NCI-H1694 (cell line): ENCODE measurements at places on chromosomes 2 and 18.

GRCh38 chr2:98461498-98462049 is 16.9 kb downstream of the INPP4A start:
- DNase-seq: no peak

- no peak for DNase-seq
Measured at GRCh38 chr2:78532762-78533379, 492.6 kb upstream of the REG3G start.

GRCh38 chr2:148935791-148936190 is 60.8 kb downstream of the KIF5C start:
- DNase-seq: no peak

DNA sequence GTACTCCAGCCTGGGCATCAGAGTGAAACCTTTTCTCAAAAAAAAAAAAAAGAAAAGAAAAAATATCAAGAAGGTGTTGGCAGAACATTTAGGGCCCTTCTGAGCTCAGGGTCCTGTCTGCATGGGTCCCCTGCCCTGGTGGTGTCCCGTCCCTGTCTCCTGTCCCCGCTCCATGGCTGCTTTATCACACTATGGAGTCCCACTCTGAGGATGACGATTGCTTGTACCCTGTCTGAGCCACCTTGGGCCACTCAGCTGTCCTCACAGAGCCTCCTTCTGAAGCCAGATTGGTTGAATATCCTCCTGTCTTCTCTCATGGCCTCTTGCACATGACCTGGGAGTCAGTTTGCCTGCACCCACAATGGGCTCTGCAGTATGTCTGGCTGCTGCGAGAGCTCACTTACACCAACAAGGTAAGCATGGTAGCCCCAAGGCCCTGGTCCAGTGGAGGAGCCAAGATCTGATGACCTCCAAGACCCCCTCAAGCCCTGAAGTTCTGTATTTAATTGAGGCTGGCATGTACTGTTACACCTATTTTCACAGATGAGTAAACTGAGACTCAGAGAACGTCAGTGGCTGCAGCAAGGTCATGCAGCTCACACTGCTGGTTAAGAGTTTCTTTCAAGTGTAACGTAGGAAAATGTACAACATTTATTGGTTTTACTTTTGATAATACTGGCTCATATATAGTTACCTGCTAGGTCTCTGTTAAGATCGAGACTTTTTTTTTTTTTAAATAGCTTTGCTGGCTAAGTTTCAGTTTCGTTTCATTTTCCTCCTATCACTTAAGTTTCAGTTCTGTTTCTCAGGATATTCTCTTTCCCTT is 16.9 kb upstream of the ZCCHC2 start:
- DNase-seq: no peak

DNA sequence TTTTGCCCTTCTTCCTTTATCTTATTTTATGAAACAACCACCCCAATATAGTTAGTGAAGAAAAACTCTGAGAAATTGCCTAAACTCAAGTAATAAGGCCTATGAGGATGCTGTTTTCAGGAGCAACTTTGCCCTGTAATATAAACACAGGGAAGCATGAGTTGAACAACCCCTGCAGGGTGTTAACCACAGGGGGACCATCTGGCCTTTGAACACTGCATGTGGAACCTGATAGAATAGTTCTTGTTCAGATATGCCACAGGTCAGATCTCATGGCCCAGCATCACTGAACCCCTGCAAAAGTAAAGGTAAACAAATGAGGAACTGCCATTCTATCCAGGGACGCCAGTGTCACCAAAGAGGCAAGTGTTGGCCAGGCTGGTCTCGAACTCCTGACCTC is 82.6 kb downstream of the MAPK4 start:
- no peak for DNase-seq

GRCh38 chr2:148596018-148596417 is 48.5 kb upstream of the EPC2 start:
- no peak for DNase-seq

DNA sequence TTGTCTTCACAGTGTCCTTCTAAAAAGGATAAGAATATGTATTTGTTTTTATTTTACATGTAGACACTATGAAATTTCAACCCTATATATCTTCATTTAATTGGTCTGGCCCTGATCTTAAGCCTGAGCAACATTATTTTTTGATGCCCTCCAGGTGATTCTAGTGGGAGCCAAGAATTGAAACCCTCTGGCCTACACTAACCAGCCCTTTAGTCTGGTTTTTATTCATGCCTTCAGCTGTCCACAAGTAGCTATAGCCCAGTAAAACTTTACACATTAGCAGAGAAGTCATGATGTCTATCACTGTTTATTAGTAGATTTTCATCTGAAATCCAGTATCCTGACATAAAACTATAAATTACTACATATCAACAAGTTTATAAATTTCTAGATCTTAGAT is 52.7 kb upstream of the UBXN4 start:
- no peak for DNase-seq

DNA sequence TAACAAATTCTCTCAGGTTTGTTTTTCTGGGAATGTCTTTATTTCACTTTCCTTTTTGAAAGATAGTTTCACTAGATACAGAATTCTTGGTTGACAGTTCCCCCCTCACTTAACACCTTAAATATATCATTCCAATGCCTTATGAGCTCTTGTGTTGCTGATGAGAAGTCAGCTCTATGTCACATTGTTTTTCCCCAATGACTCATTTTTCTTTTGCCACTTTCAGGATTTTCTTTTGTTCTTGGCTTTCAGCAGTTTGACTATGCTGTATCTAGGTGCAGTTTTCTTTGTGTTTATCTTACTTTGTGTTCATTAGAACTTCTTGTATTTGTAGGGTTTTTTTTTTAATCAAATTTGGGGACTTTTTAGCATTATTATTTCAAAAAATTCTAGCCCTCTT is 5.6 kb upstream of the RALBP1 start:
- no peak for DNase-seq

- no peak for DNase-seq
Measured at GRCh38 chr2:84946204-84947009, 24.6 kb upstream of the KCMF1 start.

DNA sequence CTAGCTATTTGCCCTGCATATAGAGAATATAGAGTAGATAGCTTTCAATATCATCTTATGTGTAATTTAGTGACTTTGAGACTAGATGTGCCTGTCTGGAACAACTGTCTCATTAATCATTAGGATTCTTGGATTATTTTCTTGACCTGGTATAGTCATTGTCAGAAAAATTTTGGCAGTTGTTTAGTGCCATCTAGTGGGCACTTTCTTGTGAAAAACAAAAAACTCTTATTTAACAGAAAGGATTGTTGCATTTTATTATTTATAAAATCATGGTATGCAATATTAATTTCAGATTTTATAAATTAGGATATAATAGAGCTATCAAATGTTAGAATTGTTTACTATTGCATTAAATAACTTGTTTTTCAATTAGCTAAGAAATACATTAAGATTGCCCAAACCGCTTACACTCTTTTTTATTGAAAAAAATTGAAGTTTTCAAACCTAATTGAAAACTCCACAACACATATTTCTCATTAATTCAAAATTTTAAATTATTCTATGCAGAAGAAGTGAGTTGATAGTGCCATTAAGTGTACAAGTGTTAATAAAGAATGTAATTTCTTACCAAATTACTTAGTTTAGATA is 80.3 kb downstream of the DYNAP start:
- peak; percentile 14 for DNase-seq

DNA sequence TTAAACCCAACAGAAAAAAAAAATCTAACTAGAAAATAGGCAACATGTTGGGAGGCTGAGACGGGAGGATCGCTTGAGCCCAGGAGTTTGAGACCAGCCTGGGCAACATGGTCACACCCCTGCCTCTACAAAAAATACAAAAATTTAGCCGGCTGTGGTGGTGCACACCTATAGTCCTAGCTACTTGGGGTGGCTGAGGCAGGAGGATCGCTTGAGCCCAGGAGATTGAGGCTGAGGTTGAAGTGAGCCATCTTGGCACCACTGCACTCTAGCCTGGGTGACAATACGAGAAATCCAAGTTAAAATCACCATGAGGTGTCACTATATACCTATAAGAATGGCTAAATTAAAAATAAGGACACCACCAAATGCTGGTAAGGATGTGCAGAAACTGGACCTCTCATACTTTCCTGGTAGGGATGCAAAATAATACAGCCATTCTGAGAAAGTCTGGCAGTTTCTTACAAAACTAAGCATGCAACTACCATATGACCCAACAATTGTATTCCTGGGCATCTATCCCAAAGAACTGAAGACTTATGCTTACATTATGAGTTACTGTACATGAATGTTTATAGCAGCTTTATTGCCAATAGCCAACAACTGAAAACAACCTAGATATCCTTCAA is 2.2 kb downstream of the SEPTIN10 start:
- DNase-seq: no peak

- DNase-seq: no peak
Measured at GRCh38 chr2:228092056-228092455, 89.4 kb downstream of the SPHKAP start.

DNA sequence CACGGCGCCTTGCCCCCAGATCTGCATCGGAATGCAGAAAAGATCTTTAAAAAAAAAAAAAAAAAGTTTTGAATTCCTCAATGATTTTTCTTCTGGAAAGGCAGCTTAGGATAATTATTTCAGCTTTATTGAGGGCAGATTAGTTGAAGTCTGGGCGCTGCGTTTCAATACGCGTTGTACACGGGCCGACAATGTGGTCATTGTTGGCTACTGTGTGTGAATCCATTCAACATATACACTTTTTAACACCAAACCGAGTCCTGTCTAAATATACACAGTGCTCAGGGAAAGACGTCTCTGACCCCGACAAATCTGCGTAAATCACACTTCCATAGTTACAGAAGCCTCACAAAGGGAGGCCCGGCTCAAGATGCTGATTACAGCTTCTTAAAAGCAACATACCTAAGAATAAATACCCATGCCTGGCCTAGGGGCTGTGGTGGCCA is 1.4 kb upstream of the SIX3 start:
- DNase-seq: no peak

GRCh38 chr2:219302412-219302968 is 6.7 kb downstream of the PTPRN start:
- DNase-seq: no peak

GRCh38 chr18:27778925-27779324 is 398.0 kb downstream of the CDH2 start:
- DNase-seq: no peak

DNA sequence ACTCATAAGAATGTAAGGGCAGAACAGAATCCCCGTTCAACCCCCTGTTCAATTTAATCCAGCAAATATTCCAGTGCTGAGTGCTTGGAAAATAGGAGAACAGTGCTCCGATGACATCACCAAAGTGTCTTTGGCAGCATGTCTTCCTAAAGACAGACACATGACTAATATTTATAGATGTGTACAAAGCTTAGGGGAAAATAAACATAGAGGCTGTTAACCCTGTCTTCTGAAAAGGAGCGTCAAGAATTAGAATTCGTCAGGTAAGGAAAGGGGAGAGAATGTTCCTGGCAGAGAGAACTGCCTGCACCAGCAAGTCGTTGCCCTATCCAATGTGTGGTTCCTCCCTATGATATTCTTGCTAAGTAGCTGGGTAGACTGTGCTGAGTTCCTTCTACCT is 72.7 kb downstream of the PLB1 start:
- DNase-seq: no peak

DNA sequence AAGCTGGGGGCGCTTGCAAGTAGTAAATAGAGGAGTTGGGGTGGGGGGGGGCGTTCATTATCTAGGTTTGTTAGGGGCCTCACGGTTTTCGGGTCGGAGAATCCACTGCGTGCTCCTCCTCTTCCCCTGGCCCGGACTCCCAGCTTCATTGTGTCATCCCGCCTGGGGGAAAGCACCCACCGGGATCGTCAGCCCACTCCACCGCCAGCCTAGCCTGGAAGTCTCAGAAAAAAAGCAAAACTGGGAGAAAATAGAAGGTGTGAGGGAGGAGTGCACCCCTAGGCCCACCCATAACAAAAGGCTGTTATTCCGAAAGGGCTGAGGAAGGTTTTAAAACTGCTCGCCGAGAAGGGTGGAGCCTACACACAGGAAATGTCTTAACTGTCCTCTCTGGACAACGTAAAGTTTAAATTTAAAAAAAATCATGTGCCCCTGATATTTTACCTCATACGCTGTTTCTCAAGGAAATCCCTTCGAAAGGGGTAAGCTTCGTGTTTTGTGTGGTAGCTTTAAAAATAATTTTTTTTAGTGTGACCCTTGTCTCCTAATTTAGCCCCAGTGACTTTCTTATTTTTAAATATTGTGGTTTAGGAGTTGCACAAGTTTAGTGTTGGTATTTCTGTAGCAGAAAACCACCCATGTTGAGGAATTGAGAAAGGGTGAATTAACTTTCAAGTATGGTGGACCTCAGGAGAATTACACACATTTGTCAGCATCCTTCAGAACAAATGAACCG is 104.2 kb downstream of the SPTBN1 start:
- DNase-seq: no peak

- no peak for DNase-seq
Measured at GRCh38 chr2:57965961-57966360, 80.6 kb upstream of the VRK2 start.

GRCh38 chr2:195559431-195559914 is 97.6 kb upstream of the SLC39A10 start:
- no peak for DNase-seq

DNA sequence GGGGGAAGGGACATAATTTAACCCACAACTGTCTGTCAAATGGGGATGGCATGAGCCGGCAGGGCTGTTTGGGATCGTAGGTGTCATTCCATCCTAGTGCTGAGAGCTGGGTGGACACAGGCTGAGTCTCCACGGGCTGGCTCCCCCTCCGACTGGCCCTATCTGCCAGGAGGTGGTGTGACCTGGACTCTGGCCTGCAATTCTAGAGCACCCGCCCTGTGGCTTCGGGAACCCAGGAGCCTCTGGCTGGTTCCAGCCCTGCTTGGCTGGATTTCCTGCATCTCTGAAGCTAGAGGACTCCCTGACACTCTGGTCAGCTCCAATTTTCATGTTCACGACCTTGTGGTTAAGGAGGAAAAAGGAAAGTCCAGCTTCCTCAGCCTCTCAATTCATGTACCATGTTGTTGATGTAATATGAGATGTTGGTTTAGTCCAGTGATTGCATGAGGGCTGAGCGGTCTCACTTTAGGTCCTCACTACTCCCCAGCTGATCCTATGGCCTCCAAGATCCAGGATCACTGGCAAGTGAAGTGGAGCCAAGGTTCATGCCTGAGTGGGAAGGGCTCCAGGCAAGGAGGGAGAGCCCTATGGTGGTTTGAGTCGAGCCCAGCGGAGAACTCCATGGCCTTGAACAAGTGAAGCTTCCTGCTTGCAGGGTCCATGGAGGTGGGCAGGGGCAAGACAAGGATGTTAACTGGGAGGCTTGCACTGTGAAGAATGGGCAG is 169.1 kb downstream of the NDUFA10 start:
- DNase-seq: no peak

- peak; percentile 22 for DNase-seq
Measured at GRCh38 chr2:23386339-23387220, 1.6 kb downstream of the KLHL29 start.
